ENCODE measurements at places on chromosomes 2 and 18. TPM values are rescaled to one million over a fixed set of nuclear protein-coding genes. Genes with fewer than 3 reads are reported as not detected.

The C1GALT1C1L gene
- not detected for total RNA-seq

The SRSF7 gene
- 97.5 TPM for total RNA-seq

The TMEFF2 gene
- not detected for total RNA-seq

The PAX8 gene
- total RNA-seq = 10.3 TPM

The RTTN gene
- 13.1 TPM for total RNA-seq

The ITGB1BP1 gene
- 64.4 TPM for total RNA-seq

The TLX2 gene
- not detected for total RNA-seq

The ALLC gene
- not detected for total RNA-seq

The TEX44 gene
- total RNA-seq = not detected

The CCDC142 gene
- 43.4 TPM for total RNA-seq

All from thoracic aorta (tissue), 2 donors.